IPS DF 19.7 (cell line): ENCODE measurements at places on chromosomes 2 and 18.

DNA sequence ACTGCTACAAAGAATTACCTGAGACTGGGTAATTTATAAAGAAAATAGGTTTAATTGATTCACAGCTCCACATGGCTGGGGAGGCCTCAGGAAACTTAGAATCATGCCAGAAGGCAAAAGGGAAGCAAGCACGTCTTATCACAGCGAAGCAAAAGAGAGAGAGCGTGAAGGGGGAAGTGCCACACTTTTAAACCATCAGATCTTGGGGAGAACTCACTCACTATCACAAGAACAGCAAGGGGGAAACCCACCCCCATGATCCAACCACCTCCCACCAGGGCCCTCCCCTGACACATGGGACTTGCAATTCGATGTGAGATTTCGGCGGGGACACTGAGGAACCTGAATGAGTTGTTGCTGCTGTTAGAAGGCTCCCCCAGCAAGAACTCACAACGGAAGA is 220.2 kb upstream of the PIEZO2 start:
- no peak for DNase-seq

DNA sequence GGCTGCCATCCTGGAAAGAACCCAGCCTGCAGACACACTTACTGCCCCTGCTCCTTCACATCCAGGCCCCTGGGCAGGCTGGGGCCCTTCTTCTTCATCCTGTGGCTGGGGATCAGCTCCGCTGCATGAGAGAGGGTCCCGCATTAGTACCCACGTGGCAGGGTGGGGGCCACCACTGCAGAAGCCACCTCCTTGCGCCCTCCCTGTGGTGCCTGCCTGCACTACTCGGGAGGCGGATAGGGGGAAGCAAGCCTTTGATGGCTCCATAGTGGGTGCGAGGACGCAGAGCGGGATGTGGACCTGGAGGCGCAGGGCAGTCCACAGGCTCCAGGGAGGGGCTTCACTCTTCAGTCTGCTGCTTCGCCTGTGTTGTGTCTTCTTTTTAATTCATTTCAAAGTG is 46.7 kb downstream of the GPC1 start:
- no peak for DNase-seq

DNA sequence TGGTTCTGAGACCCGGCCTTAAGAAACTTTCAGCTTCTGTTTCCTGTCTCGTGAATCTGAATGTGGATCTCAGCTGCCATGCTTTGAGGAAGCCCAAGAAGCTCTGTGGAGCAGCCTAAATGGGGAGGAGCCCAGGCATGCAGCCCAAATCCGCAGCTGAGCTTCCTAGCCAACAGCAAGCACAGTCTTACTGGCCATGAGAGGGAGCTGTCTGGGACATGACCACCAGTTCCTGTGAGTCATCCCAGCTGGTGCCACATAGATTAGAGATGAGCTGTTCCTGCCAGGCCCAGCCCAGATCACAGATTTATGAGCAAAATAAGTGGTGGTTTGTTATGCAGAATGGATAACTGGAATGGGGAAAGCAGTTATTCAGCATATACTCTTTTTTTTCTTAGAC is 224.4 kb upstream of the APCDD1 start:
- DNase-seq, result no peak

GRCh38 chr2:16617282-16618266 is 48.1 kb downstream of the CYRIA start:
- no peak for DNase-seq
